ENCODE measurements at places on chromosomes 1 and 21.

GRCh38 chr1:19737104-19737825, 62.5 kb downstream of the TMCO4 start:
- DNase-seq, result no peak

DNA sequence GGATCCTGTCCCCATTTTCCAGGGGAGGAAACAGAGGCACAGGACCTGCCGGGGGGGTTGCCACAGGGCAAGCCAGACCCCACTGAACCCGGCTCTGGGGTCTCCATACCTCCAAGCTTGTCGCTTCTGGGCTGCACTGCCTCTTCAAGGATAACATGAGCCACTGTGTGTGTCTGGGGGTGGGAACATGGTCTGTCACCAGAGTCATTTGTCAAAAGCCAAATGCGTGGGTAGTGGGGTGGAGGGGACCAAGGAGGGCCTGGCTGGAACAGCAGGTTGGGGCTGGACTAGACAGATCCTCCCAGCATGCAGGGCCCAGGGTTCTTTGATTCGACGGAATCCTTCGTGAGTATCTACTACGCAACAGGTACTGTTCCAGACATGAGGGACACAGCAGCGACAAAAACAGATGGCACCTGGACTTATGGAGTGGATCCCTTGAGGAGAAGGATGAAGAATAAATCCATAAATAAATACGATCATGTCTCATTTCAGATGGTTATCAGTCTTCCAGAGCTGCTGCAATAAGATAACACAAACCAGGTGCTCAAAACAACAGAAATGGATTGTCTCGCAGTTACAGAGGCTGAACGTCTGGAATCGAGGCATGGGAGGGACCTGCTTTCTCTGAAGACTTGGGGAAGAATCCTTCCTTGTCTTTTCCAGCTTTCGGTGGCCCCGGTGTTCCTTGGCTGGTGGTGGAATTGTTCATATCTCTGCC, 28.7 kb downstream of the C1QB start:
- no peak for DNase-seq

DNA sequence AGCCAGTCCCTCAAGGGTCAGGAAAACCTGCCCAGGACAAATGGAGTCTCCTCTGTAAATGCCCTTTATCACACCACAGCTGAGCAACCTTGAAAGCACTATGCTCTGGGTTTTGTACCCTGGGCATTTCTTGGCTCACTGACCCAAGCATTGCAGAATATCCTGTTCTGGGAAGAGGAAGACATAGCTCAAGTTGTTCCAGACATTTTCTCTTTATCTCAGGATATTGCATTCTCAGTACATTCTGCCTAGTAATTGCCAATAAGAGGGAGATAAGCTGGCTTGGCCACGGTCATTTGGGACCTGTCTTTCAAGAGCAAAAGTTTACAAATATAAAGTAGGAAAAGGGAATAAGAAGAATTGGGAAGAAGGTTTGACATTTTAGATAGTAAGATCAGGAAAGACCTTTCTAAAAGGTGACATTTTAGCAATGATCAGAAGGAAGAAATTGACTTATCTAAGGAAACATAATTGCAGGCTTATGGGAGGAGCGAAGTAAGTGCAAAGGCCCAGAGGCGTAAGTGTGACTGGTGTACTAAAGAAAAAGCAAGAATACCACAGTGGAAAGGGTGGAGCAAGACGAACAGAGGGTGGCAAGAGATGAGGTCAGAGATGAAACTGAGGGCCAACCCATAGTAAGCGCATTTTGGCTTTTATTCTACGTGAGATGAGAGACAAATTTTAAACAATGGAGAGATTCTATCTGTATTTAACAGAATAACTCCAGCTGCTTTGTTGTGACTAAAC, 394.0 kb upstream of the CXADR start:
- no peak for DNase-seq

GRCh38 chr1:8985915-8986813, 40.1 kb downstream of the SLC2A7 start:
- DNase-seq, result no peak

DNA sequence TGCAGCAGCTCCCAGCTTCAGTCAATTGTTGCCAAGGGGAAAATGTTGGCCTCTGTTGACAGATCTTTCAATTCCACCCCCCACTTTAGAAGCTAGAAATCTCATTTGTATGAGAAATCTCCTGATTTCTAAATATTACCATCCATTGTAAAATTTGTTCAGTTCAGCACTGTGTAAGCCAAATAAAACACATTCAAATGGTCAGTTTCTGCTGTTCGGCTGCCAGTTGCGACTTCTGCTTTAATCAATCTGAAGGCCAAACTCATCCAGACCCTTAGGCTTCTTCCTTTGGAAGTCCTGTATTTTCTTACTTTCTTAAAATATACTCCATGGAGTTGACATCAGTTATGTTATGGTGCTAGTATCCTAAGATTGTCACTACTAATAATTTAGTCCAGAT, 281.2 kb upstream of the ZRANB2 start:
- DNase-seq, result no peak

DNA sequence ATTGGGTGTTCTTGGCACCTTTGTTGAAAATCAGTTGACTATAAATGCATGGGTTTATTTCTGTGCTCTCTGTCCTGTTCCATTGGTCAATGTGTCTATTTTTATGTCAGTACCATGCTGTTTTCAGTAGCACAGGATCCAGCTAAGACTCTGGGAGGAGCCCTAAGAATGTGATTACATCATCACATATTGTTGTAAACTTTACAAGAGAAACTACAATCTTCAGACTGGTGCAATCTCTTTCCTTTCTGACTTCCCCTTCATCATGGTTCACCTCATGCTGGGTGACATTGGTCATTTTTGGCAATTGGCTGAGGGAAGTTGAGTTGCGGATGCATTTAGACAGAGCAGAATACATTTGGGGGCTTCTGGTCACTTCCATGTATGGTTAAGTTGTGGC, 88.4 kb downstream of the C21orf91 start:
- DNase-seq, result no peak

GRCh38 chr21:46560568-46561444, 44.1 kb downstream of the S100B start:
- DNase-seq, result no peak

GRCh38 chr1:18271336-18271735, 163.7 kb downstream of the IGSF21 start:
- DNase-seq, result no peak

- no peak for DNase-seq
These were observed 88.2 kb downstream of the NTPCR start for GRCh38 chr1:233038581-233038980.

- DNase-seq, result no peak
These were observed 7.9 kb downstream of the CSDE1 start for GRCh38 chr1:114749835-114750234.

DNA sequence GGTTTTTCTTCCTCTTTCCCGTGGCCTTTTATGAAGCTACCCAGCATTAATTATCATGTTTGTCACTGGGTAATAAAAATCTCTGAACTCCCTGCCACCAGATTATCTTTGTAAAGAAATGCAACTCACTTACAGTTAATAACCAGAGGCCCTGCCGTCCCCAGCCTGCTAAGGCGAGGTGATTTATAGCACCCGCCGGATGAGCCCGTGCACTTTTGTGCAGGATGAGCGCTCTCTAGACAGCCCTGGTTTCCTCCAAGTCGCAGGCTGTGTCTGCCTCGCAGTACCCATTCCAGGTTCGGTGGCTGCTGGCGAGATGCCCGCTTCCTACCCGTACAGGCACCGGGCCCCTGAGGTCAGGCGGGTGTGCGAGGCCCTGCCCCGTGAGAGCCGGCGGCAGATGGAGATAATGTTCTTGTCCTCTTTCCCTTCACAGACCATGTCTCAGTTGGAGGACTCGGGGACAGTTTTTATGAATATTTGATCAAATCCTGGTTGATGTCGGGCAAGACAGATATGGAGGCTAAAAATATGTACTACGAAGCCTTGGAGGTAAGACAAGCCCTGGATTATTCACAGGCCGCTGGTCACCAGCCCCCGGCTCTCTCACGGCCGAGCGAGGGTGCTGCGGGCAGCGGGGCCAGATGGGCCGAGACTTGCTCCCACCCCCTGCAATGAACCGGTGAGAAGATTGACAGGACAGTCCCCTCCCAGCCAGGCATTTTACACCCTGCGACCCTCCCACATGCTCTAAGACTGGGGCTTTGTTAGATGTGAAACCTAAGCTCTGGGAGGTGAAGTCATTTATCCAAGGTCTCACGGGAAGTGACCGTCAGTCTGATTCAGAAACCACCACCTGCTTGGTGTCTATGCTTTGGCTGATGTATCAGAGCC, 28.5 kb upstream of the SELENON start:
- DNase-seq, result no peak

GRCh38 chr1:154816369-154816768, 53.7 kb downstream of the KCNN3 start:
- no peak for DNase-seq

- DNase-seq, result no peak
These were observed 22.0 kb downstream of the LRRC42 start for GRCh38 chr1:53968125-53968513.

DNA sequence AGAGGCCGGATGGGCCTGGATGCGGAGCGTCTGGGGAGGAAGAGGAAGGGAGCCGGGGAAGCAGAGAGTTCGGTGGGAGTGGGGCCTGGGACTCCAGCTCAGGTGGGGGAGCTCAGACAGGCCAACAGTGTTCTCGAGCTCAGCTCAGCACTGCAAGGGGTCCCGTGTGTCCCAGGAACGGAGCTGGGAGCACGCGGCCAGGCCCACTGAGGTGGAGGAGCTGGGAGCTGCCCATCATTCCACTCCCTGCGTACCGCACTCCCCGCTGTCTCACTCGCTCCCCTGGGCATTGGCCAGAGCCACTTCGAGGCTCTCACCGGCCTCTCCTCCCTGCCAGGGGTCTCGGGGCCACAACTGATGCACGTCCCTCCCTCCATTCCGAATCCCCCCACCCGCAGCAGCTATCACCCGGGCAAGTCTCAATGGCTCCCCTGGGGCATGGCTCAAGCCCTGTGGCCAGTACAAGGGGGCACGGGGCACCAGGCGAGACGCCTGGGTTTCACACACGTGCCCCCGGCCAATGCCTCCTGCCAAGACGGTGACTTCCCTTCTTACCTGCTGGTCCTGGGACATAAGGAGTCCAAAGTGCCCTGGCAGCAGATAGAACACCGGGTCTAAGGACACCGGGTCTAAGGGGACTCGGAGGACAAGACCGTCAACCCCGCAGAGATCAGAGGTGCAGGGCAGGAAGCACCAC, 30.3 kb upstream of the COL6A2 start:
- DNase-seq, result no peak

DNA sequence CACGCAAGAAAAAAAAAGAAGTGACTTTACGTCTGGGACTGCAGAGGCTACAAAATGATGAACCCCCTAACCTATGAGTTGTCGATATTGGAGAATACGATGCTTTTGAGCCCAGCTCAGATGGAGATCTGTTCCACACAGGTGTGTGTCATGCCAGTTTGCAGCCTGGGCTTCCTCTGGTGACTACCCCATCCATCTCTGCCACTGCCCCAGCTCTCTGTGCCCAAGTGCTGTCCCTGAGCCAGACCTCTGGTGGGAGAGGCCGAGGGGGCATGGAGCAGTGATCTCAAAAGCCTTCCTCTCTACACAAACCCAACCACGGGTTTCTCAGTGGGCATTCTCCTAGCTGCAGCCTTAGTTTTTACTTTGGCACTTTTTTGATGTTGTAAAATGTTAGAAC, 141.0 kb downstream of the CLIC6 start:
- no peak for DNase-seq

DNA sequence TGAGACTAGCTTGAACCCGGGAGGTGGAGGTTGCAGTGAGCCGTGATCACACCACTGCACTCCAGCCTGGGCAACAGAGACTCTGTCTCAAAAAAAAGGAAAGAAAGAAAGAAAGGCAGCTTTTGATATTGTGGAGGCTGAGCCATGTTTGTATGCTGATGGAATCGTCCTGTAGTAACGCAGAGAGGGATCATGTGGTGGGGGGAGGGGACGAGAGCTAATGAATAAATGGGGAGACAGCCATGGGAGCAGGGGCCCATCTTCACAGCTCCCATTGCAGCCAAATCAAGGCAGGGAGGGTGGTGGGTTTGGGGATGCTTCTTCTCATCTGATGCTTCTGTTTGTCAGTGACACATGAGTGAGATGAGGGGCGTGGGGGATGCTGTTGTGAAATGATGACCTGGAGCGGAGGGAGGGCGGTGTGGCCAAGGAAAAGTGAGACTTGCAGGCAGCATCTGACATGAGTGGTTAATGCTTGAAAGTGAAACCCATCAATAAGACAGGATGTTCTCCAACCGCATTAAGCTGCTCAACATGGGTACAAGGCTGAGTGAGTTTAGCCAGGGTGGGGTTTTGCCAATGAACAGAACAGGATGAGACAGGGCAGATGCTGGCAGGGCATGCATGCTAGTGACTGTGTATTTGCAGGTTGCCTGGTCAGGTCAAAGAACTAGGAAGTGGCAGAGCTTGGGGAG, 16.7 kb downstream of the SPATA21 start:
- no peak for DNase-seq

DNA sequence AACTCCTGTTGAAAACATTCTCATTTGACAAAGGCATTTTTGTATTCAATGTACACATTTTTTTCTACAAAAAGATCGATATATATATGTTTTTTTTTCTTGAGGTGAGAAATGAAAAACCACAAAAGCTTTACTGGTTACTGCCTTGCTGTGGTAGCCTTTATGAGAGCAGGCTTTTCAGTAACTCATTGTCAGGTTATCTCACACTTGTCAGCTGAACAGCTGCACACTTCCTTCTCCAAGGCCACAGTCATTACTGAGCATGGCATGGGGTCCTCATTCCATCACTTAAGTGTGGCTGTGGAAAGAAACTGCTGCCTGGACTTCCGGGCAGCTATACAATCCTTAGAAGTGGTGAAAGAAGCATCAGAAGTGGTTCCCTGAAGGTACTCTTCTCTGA, 169.3 kb upstream of the ZP4 start:
- no peak for DNase-seq

DNA sequence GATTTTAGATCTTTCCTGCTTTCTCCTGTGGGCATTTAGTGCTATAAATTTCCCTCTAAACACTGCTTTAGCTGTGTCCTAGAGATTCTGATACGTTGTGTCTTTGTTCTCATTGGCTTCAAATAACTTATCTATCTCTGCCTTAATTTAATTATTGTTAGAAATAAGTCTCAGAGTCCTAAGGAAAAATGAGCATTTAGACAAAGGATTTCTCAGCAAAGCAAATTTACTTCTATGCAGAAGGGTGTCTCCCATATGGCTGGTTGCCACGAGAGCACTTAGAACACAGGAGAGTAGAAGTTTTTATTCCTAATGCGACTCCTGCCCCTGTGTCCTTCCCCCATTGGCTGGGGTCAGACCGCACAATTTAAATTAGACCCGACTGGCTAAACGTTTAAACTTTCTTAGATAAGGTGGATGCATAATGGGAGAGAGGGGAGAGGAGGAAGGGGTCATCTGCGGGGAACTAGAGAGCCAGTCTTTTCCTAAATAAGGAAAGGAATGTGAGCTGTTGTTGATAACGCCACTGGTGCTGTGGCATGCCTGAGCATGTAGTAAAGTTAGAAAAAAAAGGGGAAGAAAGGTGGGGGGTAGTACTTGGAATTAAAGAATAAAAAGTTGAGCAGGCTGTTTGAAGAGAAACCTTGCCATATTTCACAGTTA, 170.2 kb downstream of the DYRK1A start:
- DNase-seq, result no peak

GRCh38 chr1:186834399-186834958, 5.7 kb downstream of the PLA2G4A start:
- no peak for DNase-seq
